Activated CD4-positive, alpha-beta memory T cell treated with anti-CD3 and anti-CD28 coated beads, Interleukin-2, amount 10 ng/mL, durations not matched to agents 7 days and 5 days (primary cell): ENCODE measurements at places on chromosomes 1 and 21. TPM values are rescaled to one million over a fixed set of nuclear protein-coding genes. Genes with fewer than 3 reads are reported as not detected.

GRCh38 chr1:59399642-59400041 is 102.7 kb downstream of the FGGY start:
- no peak for DNase-seq

DNA sequence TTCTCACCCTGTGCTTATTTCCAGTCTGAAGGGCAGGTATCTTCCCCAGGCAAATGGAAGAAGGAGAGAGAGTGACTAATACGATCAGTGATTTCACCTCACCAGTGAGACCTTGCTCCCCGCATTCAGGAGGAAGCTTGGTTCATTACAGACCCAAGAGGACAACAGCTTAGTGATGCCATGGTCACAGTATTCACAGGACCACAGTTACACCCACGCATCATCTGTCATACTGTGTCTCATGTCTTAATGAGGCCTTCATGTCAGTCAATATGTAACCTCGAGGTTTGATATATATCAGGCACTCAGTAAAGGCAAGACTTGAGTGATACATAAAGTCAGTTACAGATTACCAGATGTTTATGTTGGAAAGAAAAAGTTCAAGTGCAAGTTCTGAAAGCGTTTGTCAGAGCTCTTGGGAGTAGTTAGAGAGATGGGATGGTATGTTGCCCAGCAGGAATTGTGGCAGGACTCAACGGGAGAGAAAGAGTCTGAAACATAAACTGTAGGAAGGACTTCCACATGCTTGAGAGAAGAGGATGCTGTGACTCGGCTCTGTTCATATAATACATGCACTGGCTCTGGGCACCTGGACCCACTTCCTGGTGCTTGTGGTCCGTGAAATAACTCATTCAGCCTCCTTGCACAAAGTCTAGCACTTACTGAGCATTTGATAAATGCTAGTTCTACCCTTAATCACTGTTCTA is 33.3 kb downstream of the GNPAT start:
- DNase-seq = no peak

DNA sequence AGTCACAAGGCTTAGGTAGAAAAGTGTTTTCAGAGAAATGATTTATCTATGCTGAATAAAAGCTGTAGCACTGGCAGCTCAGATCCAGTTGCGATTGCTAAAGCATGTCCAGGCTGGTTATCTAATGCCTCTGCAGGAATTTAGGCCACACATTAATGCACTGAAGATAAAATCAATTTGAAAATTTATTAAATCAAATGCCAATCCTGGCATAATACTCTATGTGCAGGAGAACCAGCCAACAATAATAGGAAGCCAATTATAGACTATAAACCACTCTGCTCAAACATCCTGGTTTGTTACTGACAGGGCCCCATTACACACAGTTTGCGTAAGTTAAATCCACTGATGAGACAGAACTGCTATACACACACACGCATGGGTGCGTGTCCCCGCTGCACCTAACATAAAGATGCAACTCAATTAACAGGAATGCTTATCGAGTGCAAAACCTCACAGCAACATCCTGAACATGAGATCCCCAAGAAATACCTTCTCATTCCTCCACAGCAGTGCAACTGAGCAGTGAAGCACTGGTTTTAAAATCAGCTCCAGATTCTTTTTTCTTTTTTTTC is 40.6 kb downstream of the PTP4A2 start:
- DNase-seq = no peak

The VPS72 gene
- total RNA-seq = 78.8 TPM
